GM12891 (cell line): ENCODE measurements at places on chromosomes 6 and 20.

- no peak for DNase-seq
Observed at GRCh38 chr6:154284313-154284853, 72.2 kb downstream of the IPCEF1 start.

GRCh38 chr6:54115966-54116365 is 4.7 kb downstream of the MLIP start:
- no peak for DNase-seq

- no peak for DNase-seq
Observed at GRCh38 chr6:3594201-3594600, 137.4 kb upstream of the SLC22A23 start.

GRCh38 chr6:156427345-156427744 is 349.8 kb upstream of the ARID1B start:
- no peak for DNase-seq

DNA sequence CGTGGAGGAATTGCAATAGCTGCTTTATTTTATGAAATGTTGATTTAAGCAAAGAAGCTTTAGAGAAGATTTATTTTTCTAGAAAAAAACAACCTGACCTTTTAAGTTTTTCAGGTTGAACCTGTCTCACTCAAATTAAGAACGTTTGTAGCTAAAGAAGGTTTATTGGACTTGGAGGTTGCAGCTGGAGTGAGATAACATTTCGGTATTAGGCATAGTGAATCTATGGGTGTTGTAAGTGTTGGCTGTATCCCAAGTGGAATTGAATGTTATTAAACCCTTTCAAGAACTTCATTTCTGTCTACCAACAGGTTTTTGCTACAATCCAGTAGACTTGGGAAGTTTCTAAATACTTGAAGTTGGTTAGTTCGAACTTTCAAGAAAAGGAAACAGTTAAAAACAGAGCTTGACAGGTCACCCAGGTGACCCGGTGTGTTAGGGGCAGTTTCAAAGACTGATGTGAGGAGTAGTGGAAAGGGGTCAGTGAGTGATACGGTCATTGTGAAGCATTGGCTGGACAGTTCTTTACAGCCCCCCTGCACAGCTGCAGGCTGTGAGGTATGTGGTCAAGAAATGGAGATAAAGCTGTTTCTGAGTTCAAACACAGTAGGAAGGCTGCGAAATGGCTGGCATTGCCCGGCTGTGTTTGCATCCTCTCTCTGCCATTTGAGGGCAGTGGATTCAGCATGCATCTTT is 2.4 kb upstream of the TBCC start:
- no peak for DNase-seq

DNA sequence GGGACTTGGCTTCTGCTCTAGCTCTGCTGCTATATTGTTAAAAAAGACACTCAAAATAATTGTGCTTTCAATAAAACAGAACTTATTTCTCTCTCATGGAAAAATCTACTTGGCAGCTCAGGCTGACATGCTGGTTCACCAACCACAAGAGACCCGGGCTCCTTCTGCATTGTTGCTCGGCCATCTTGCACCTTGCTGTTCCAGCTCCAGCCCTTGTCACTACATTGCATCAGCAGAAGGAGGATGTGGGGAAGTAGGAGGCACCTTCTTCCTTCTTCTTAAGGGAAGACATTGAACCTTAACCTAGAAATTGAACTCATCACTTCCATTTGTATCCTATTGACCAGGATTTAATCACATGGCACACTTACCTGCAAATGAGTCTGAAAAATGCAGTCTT is 6.6 kb upstream of the C20orf202 start:
- no peak for DNase-seq
